ENCODE measurements at places on chromosomes 2 and 18.
A peak's percentile ranks its signal among the peaks of the same experiment; 100 is the strongest.

DNA sequence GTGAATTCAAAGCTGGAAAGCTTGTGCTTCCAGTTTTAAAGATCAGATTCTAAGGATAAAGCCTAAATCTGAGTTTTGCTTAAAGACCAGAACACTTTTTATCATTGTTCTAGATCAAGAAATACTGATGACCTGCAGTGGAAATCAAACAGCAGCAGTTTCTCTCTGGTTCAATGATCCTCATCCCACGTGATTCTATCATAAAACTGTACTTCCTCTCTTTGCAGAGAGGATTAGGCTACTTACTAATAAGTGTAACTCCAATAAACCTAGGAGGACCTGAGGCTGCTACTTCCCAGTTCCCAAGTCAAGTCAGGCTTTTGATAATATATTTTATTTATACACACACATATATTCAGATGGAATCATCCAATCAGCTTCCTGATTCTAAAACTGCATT lies 81.9 kb downstream of the TCF4 start:
- DNase-seq, result no peak

GRCh38 chr18:24949908-24950307 lies 402.1 kb downstream of the ZNF521 start:
- DNase-seq, result no peak

GRCh38 chr18:36826556-36826955 lies 2.2 kb downstream of the TPGS2 start:
- no peak for DNase-seq

DNA sequence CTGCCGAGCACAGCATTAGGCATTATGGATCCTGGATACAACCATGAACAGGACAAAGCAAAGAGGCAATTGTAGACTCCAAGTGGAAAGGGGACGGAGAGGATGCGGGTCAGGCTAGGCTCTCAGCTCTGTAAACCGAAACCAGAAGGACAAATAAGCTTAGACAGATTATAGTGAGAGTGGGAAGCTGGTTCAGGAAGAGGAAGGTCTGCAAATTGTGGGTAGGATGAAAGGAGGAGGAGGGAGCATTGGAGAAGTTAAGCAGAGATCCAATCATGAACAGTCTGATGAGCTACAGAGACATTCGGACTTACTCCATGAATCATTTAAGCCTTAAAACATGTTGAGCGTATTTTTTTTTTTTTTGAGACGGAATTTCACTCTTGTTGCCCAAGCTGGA lies 3.0 kb downstream of the MSH6 start:
- no peak for DNase-seq

GRCh38 chr2:117502121-117502520 lies 312.4 kb upstream of the DDX18 start:
- DNase-seq, result no peak

- no peak for DNase-seq
Measured at GRCh38 chr2:48425402-48425801, 104.6 kb upstream of the STON1 start.

DNA sequence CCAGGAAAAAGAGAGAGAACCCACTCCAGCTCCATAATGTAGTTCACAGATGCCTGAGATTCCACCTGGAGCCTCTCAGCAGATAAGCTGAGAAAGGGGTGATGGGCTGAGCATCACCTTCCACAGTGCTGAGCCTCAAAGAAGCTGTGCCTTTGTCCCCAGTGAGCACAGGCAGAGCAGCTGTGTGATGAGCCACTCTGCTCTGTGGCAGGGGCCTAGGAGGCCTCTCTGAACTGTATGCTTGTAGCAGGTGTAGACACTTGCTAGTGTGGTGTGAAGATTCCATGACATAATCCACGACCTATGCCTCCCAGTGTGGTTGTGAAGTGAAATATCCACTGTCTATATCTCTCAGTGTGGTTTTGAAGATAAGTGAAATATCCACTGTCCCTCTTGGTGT lies 70.4 kb upstream of the MGAT4A start:
- DNase-seq, result no peak

GRCh38 chr2:160252278-160252887 lies 52.3 kb upstream of the ITGB6 start:
- peak; percentile 25 for DNase-seq

All from CD4-positive, alpha-beta T cell treated with Interleukin-4 for 1 hour (primary cell).